NAMALWA (cell line): ENCODE measurements at places on chromosomes 1 and 21.
A peak's percentile ranks its signal among the peaks of the same experiment; 100 is the strongest.

- no peak for DNase-seq
Measured at GRCh38 chr1:57843760-57844159, 419.9 kb upstream of the DAB1 start.

- peak; percentile 20 for DNase-seq
Measured at GRCh38 chr1:28326515-28326914, 2.3 kb upstream of the MED18 start.

DNA sequence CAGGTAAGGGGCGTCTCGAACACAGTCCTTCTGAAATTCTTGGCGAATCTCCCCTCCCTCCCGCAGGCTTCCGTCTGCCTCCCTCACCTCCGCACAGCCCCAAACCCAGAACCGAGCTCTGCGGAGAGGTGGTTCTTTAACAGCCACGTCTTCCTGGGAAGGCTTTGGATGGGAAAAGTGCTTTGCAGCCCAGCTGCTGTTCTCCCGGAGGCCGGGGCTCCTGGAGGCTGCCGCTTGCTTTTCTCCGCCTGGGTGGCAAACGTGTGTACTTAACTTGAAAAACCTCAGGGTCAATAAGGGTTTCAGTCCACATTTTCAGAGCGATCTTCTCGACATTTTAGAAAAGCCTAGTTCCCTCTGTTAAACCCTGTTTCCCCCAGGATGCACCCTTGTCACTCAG, 109.3 kb downstream of the PRDM16 start:
- no peak for DNase-seq

- DNase-seq, result no peak
Measured at GRCh38 chr21:25857308-25858074, 122.7 kb downstream of the GABPA start.

DNA sequence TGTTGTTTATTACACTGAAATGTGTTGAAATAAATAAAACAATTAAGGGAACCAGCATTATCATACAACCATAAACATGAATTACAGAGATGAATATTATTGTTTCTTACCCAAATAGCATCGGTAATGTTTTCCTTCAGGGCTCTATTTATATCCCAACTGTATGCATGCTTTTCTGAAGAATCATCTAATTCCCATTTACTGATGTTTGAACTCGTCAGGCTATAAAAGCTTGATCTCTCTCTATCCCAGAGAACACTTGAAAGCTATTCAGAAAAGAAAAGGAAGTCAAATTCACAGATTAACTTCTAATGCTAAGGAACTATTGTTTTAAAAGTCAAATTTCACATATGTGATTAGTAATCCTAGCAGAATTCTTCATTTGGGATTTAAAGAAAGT, 12.4 kb downstream of the NUP133 start:
- DNase-seq, result no peak

- no peak for DNase-seq
Measured at GRCh38 chr1:223716302-223716862, 4.0 kb downstream of the CAPN2 start.

- DNase-seq, result no peak
Measured at GRCh38 chr1:84289169-84289785, 12.2 kb upstream of the SAMD13 start.
